Left ventricle myocardium superior (tissue), 1 donor: ENCODE measurements at places on chromosomes 3 and 15.

DNA sequence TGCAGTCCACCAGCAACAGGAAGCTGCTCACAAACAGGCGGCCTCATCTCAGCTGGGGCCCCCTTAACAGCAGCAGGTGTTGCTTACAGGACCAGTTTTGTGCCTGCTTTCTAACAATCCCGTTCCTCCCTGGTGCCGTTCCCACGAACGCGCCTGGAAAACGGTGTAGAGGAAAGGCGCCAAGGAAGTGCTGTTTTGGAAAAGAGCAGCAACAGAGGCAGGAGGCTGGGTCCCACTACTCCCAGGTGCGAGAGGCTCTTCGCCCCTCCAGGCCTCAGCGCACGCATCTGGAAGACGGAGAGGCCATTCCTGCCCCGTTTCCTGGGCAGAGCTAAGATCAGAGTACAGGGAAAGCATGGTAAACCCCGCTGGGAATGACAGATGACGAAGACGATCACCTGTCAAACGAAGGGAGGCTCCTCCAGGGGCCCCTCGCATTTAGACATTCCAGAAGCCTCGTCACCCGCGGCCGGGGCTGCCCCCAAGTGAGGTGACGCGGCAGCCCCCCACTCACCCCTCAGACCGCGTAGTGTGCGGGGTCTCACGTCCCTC lies 603 bp downstream of the SCAPER start:
- DNase-seq = no peak

- DNase-seq = peak; percentile 62
Measured at GRCh38 chr3:44235604-44236484, 5.8 kb upstream of the TOPAZ1 start.

DNA sequence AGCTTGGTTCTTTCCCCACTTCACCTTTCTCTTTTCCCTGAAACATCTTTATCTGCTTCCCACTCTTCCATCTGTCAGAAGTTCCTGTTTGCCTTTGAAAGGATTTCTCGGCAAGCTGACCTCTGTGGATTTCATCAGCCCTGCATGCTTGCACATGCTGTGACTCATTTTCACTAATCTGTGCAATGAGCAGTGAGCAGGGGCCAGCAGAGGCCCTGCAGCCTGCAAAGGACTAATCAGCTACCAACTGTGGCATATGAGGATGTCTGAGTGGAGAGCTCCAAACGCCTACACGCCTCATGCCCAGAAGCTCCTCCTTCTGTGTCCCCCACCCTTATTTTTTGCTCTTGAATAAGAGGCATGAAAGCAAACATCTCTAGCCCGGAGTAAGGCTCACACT lies 333.0 kb upstream of the SEMA6D start:
- DNase-seq = peak; percentile 41

- no peak for DNase-seq
Measured at GRCh38 chr15:91849749-91850161, 3.8 kb upstream of the SLCO3A1 start.

- DNase-seq = peak; percentile 54
Measured at GRCh38 chr3:123084192-123084591, 17.4 kb downstream of the PDIA5 start.
